Lung (tissue), 17 donors: ENCODE measurements at places on chromosomes 11 and 22. TPM values are rescaled to one million over a fixed set of nuclear protein-coding genes. Genes with fewer than 3 reads are reported as not detected.

DNA sequence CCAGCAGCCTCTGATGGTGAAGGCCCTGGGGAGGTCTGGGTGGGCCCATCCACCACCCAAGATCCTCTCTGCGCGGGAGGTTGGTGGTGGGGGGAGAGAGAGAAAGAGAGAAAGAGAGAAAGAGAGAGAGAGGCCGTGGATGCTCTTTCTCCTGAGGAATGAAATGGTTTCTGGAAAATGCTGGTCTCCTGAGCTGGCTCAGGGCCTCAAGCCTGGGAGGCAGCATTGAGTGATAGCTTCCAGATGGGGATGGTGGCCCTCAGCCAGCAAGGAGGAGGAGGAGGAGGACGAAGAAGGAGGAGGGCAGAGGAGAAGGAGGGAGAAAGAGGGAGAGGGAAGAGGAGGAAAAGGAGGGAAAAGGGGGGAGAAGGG is 4.6 kb downstream of the TSPAN32 start:
- no peaks in the 10 kb centered on the region for H3K27me3 ChIP-seq
- peaks cover 54% of the 10 kb centered on the region for H3K4me1 ChIP-seq
- no peak overlapping the region for H3K4me3 ChIP-seq
- H3K36me3 ChIP-seq = no peaks in the 10 kb centered on the region
- DNase-seq = peak; percentile 96

DNA sequence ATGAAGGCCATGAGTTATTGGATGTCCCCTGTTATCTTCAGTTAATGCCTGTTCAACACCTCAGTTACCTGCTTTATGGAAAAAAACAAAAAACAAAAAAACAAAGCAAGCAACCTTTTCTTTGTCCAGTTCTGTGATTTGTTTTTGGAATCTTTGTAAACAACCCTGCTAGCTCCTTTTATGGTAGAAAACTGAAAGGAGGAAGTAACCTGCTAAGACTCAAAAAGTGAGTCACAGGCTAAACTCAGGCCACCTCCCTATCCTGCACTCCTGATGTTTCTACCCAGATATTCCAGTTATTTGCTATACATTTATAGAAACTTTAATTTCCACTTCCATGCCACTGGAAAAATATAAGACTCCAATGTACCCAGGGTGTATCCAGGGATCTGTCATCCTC is 20.6 kb upstream of the TLCD5 start:
- H3K27ac ChIP-seq = no peak overlapping the region
- no peaks in the 10 kb centered on the region for H3K4me1 ChIP-seq
- no peak for DNase-seq
- no peak overlapping the region for H3K4me3 ChIP-seq

DNA sequence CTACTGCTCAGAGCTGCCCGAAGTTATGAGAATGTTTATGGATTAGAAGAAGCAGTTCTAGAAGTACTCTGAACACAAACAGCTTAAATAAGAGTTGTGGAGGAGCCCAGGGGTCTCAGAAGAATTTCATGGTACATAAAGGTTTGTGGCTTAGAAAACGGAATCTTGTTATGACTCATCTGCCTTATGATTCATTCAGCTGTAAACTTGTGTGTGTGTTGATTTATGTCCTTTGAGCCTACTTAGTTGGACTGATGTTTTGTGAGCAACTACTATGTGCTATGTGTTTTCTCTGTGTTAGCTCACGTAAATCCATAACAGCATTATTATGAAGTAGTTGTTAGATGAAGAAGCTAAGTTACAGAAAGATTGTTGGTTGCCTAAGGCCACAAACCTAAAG is 203.7 kb downstream of the PGR start:
- H3K36me3 ChIP-seq = no peaks in the 10 kb centered on the region
- no peaks in the 10 kb centered on the region for H3K4me1 ChIP-seq
- H3K4me3 ChIP-seq = no peak overlapping the region
- no peak overlapping the region for H3K27ac ChIP-seq
- no peak for DNase-seq

DNA sequence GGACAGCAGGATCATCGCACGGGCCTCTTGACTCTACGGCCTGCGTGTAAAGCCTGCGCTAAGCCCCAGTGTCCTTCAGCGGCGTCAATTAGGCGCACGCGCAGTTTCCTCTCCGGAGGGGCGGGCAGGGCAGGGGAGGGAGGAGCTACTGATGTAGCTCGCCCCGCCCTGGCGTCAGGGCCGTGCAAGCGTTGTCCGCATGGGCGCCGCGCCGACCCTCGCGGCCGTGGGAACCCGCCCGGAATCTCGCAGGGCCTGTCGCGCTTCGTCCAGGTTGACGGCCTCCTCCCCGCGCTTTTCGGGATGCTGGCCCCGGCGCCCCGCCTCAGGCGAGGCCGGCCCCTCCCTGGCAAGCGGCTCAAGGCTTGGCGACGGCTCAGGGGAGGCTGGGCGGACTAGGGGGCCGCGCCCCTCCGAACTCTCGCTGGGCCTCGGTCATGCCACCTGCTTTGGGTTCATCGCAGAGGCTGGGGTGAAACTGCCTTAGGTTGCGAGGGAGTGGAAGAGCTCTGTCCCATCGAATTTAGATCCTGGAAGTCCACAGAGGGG is 61.1 kb downstream of the ST3GAL4 start:
- peaks cover 8% of the 10 kb centered on the region for H3K36me3 ChIP-seq
- DNase-seq = peak; percentile 93
- peak overlapping the region; percentile 89 for H3K27ac ChIP-seq
- H3K4me1 ChIP-seq = peaks cover 41% of the 10 kb centered on the region

- no peaks in the 10 kb centered on the region for H3K27me3 ChIP-seq
- no peak for DNase-seq
- H3K4me1 ChIP-seq = no peaks in the 10 kb centered on the region
- no peak overlapping the region for H3K4me3 ChIP-seq
- H3K27ac ChIP-seq = no peak overlapping the region
Measured at GRCh38 chr11:116439361-116439677, 333.5 kb downstream of the BUD13 start.

- H3K27me3 ChIP-seq = no peaks in the 10 kb centered on the region
- H3K27ac ChIP-seq = peak overlapping the region; percentile 54
- H3K4me1 ChIP-seq = peaks cover 18% of the 10 kb centered on the region
- DNase-seq = peak; percentile 96
Measured at GRCh38 chr22:35840302-35840739, 122.6 kb downstream of the APOL5 start.

GRCh38 chr22:38788021-38788816 is 5.7 kb downstream of the DNAL4 start:
- H3K4me3 ChIP-seq = no peak overlapping the region
- peaks cover 14% of the 10 kb centered on the region for H3K36me3 ChIP-seq
- no peaks in the 10 kb centered on the region for H3K27me3 ChIP-seq

GRCh38 chr11:117470576-117470975 is 142.9 kb downstream of the CEP164 start:
- H3K4me3 ChIP-seq = no peak overlapping the region
- H3K4me1 ChIP-seq = no peaks in the 10 kb centered on the region
- H3K36me3 ChIP-seq = no peaks in the 10 kb centered on the region
- H3K27me3 ChIP-seq = no peaks in the 10 kb centered on the region
- DNase-seq = no peak
- H3K27ac ChIP-seq = no peak overlapping the region

DNA sequence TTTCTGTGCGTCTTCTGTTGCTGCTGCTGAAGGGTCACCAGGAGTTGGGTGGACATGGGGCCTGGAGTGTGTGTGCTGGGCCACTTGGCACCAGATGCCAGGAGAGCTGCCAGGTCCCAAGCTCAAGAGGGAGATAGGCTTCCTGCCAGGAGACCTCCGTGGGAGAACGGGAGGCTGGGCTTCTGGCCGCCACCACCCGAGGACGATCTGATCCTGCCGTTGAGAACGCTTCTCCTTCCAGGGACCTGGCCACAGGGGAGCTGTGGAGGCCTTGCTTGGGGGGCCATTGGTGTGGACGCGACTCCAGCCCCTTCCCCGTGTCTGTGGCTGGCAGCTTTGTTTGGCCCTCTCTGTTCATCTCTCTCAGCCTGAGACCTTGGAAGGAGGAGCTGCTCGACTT is 2.4 kb downstream of the BRSK2 start:
- peaks cover 3% of the 10 kb centered on the region for H3K27me3 ChIP-seq
- DNase-seq = no peak
- H3K4me1 ChIP-seq = no peaks in the 10 kb centered on the region
- H3K27ac ChIP-seq = no peak overlapping the region

GPHA2 gene
- not detected for total RNA-seq

ACTN3 gene
- 0.15 TPM for total RNA-seq

SMTNL1 gene
- not detected for total RNA-seq

SORL1 gene
- 61.7 TPM for total RNA-seq

GLB1L3 gene
- total RNA-seq = not detected

FOLR3 gene
- total RNA-seq = 5.1 TPM

PLA2G3 gene
- 17.4 TPM for total RNA-seq
